NCI-H774 (cell line): ENCODE measurements at places on chromosomes 16 and 17.

- DNase-seq: no peak
Observed at GRCh38 chr16:59826767-59827166, 1092.7 kb upstream of the GOT2 start.

GRCh38 chr16:57146040-57146647 lies 39.7 kb downstream of the PSME3IP1 start:
- no peak for DNase-seq

DNA sequence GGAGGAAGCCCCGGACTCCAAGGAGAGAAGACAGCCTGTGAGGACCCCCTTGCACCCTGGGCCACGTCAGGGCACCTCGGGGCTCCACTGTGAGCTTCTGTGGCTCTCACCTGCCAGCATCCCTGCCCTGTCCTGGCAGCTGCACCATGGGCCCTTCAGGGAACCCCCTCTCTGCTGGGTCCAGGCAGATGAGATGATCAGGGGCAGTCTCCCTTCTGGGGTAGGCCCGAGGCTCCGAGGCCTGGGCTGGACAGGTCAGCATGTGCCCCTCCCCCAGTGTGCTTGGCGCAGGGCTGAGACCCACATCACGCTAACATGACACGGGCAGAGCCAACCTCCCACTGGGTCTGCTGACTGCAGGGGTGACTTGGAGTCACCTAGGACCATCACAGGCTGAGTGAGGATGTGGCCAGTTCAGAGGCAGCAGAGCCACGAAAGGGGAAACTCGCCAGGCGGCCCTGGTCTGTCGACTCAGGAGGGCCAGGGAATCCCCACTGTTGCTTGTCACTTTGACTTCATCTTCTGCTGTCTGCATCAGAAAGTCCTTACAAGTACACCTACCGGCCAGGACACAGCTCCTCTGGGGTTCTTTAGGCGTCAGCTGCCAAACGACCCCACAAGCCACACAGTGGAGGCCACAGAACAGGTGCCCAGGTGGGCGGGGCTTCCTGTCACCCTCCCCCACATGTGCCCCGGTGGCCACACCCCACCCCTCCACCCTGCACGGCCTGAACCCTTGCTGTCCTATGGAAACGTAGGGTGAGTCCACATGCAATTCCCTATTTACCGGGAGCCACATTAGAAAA lies 2.2 kb downstream of the GALNS start:
- DNase-seq: no peak

- no peak for DNase-seq
Observed at GRCh38 chr17:29833801-29834200, 96.2 kb downstream of the SSH2 start.

DNA sequence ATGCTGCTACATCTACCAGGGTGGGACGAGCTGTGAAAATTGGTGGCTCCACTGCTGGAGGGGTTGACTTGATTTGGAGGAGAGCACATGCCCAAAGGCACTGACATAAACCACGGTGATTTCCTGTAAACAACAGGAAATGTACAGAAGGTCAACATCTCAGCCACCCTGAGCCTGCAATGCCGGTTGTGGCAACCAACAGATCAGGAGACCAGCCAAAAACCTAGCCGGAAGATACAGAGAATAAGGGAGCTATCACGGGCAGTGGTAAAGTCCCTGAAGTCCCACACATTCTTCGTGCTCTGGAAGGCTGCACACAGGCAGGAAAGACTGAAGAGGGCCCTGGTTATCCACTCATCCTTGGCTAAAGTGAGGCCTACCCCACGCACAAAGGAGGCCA lies 56.2 kb downstream of the ADCY9 start:
- DNase-seq: no peak

- DNase-seq: no peak
Observed at GRCh38 chr16:87554754-87555427, 47.4 kb upstream of the JPH3 start.

GRCh38 chr17:41018541-41018940 lies 8.5 kb downstream of the KRTAP1-5 start:
- no peak for DNase-seq

- DNase-seq: no peak
Observed at GRCh38 chr17:75032720-75033280, 14.0 kb downstream of the ATP5PD start.

- DNase-seq: no peak
Observed at GRCh38 chr16:1181404-1182315, 28.8 kb downstream of the CACNA1H start.
